ENCODE measurements at places on chromosomes 3 and 15.

DNA sequence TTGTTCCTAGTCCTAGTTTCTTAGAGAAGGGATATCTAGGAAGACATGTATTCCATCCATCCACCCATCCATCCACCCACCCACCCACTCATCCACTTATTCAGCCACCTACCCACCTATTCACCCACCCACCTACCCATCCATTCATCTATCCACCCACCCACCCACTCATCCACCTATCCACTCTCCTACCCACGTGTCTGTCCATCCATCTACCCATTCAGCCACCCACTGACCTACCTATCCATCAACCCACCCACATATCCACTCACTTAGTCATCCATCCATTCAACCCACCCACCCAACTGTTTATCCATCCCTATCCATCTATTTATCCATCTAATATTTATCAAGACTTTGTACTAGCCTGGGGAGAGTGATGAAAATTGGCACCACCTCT, 120.5 kb downstream of the FBLN2 start:
- DNase-seq = no peak

DNA sequence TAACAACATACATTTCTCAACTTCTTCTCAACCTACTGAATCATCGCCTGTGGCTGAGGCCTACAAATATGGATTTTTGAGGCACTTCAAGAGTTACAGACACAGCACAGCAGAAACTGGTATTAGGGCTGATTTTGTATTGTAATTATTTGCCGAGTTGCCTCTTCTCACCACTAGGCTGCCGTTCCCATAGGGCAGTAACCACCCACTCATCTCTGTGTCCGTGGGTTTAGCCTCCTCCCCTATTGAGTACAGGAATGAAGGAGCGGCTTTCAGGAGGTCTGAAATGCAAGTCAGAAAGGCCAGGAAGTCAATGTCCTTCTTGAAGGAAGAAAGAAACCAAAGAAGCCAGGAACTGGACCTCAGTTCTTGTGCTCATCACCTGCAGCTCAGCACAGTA, 220.8 kb downstream of the MTHFS start:
- DNase-seq = no peak

- DNase-seq = no peak
Observed at GRCh38 chr3:181855825-181856224, 144.1 kb downstream of the SOX2 start.

- DNase-seq = no peak
Observed at GRCh38 chr15:47872208-47872607, 154.9 kb downstream of the SEMA6D start.

DNA sequence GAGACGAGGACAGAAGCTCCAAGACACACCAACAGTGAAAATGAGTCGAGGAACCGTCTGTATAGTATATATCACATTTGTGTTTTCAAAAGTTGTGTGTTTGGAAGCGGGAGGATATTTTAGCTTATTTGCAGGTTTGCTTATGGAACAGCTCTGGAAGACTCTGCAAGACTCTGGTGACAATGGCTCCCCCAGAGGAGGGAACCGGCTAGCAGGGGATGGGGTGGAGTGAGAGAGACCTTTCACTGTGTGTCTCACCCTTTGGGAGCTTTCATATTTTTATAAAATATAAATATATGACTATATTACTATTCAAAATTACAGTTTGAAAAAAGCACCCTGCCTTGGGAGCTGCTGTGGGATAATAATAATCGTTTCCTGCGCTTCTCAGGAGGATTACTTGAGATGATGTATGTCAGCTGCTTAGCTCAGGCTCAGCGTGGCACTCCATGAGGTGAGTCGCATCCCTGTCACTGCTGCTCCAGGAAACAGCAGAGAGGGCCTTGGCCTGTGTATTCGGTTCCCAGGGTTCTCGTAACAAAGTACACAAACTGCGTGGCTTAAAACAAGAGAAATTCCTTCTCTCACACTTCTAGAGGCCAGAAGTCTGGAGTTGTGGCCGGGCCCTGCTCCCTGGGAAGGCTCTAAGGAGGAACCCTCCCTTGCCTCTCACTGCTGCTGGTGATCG, 183.9 kb downstream of the FAM43A start:
- no peak for DNase-seq

DNA sequence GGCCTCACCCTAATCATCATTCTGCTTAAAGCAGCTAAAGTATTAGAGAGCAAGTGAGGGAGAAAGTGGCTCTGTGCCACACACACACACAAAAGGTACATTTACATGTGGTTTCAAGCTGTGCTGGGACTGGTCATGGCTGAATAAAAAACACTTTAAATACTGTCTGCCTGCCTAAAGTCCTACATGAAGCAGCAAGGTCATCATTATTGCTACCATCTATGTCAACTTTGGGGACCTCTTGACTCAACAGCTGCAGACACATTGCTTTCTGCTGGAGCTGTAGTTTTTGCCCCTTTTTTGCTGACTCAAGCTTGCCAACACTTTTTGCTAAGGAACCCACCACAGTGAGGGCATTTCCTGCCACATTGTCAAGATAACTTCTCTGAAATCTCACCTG, 1237.9 kb downstream of the ROBO2 start:
- DNase-seq = no peak

GRCh38 chr15:48976444-48977088, 12.8 kb upstream of the SHC4 start:
- DNase-seq = no peak

GRCh38 chr3:101248736-101249135, 71.6 kb downstream of the IMPG2 start:
- no peak for DNase-seq

GRCh38 chr3:121467085-121467484, 78.7 kb downstream of the POLQ start:
- DNase-seq = no peak

- DNase-seq = no peak
Observed at GRCh38 chr15:83734487-83734886, 80.6 kb downstream of the ADAMTSL3 start.

DNA sequence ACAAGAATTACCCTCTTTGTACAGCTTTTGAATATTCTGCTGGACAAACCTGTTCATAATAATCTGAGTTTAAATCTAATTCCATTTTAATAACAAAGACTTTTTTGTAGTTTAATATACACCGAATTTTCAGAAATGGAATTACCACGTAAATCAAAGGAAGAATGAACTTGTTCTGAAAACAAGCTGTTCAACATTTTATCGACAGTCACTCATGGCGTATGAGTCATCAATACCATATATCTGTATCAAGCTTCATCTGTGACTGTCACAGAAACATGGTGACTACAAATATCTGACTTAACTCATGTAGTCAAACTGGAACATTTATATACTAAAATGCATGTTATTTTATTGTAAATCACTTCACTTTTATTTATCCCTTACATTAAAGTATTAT, 90.0 kb downstream of the EFL1 start:
- no peak for DNase-seq

Data from D341Med (cell line).